ENCODE measurements at places on chromosomes 12 and 14.

DNA sequence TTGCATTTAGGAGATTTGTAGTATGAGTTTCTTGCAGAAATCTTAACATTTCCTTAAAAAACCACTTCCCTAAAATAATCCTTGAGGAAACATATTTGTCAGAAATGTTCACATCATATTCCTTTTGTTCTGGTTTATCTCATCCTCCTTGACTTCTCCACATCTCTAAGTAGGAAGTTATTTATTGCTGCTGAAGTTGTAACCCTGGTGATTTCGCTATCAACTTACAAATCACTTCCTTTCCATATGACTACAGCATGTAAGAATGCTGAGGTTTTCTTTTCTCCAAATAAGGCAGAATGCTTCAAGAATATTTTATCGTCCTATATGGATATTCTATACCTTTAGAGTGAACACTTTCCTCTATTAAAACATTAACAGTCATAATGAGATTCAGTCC, 751.7 kb downstream of the NRXN3 start:
- DNase-seq, result no peak

GRCh38 chr12:64560396-64561301, 49.6 kb upstream of the RASSF3 start:
- DNase-seq, result peak; percentile 91

GRCh38 chr14:101074196-101075024, 170.9 kb upstream of the RTL1 start:
- DNase-seq, result no peak

GRCh38 chr14:92315050-92315805, 7.7 kb upstream of the SLC24A4 start:
- no peak for DNase-seq

- DNase-seq, result peak; percentile 51
Observed at GRCh38 chr12:58803908-58804307, 116.4 kb downstream of the LRIG3 start.

DNA sequence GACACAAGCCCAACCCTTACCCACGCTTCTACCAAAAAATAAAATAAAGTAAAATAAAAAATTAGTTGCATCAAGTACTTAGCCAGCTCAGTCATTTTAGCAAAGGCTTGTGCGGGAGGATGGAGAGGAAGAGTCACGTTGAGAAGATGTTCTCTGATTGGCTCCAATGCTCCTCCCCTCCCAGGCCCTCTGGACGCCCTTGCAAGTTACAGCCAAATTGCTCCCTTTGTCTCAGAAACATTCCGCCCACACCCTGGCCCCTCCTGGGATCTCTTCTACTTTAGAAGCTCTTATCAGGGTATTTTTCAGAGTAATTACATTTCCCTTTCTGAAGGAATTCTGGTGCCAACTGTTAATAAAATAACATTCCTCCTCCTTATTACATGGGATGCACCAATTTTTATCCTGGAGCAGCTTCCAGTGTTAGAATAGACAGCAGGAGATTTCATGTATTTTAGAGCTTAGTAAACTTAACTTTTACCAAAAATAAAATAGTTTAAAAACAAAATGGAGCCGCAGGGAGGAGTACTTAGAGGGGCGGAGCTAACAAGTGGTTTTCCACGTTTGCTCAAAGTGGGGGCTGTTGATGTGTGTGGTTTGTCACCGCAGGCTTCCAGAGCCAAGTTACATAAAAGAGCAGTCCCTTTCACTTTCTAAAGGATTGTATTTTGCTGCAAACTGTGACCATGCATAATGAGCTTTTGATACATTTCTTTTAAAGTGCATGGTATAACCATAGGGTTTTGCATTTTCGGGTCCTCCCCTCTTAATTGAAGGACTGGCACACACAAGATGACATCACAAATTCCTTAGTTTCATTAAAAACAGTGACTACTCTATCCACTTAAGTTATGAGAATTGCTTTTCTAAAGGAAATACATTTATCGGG, 71.7 kb upstream of the RAP1B start:
- no peak for DNase-seq

DNA sequence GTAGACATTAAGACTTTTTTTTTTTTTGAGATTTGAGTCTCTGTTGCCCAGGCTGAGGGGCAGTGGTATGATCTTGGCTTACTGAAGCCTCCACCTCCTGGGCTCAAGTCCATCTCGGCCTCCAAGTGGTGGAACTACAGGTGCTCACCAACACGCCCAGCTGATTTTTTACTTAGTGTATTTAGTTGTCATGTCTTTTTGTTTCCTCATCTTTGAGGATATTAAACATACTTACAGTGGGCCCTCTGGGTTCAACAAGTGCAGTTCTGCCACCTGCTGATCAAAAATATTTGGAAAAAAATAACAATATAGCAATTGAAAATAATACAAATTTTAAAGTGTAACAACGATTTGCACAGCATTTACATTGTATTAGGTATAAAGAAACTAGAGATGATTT, 4.4 kb upstream of the B4GALNT1 start:
- DNase-seq, result no peak

DNA sequence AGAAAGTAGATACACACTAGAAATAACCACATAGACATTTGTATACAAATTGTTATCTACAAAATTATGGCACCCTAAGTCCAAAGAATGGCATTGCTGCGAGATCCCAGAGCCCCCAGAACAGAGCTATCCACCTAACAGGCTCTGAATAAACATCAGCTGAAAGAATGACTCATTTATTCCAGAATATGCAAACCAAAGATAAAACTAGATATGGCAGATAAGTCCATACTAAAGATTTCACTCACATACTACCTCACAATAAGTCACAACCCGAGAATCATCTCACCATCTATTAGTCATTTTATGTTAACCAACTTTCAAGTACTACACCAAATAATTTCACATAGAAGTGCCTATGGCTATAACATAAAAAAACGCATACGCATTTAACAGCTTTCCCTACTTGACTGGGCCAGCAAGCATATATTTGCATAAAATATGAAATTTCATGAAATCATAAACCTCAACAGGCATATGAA, 5.6 kb downstream of the CNIH1 start:
- DNase-seq, result no peak

DNA sequence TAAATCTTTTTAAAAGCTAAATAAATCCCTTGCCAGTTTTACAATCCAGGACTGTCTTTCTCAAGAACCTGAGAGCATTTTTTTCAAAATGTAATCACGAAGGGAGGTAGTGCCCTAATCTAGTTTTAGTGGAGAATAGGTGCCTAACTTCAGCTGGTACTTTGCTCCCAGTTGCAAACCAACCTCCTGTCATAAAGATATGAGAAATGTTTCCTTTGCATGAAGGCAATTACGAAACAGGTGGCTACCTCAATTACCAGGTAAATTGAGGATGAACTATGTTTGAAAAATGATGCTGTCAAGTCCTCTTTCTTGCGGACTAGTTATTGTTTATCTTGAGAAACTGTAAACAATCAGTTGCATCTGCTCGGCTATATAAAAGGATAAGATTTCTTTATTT, 437.9 kb downstream of the DAD1 start:
- no peak for DNase-seq

GRCh38 chr12:30939234-30939633, 12.7 kb downstream of the TSPAN11 start:
- DNase-seq, result no peak

GRCh38 chr12:76936275-76937193, 57.7 kb upstream of the CSRP2 start:
- no peak for DNase-seq

Measured in smooth muscle cell of the brain vasculature (primary cell).